Hematopoietic multipotent progenitor cell treated with erythropoietin and hydrocortisone succinate and interleukin-3 and kit ligand, for 6 days (in vitro differentiated cells): ENCODE measurements at places on chromosomes 12 and 14.

DNA sequence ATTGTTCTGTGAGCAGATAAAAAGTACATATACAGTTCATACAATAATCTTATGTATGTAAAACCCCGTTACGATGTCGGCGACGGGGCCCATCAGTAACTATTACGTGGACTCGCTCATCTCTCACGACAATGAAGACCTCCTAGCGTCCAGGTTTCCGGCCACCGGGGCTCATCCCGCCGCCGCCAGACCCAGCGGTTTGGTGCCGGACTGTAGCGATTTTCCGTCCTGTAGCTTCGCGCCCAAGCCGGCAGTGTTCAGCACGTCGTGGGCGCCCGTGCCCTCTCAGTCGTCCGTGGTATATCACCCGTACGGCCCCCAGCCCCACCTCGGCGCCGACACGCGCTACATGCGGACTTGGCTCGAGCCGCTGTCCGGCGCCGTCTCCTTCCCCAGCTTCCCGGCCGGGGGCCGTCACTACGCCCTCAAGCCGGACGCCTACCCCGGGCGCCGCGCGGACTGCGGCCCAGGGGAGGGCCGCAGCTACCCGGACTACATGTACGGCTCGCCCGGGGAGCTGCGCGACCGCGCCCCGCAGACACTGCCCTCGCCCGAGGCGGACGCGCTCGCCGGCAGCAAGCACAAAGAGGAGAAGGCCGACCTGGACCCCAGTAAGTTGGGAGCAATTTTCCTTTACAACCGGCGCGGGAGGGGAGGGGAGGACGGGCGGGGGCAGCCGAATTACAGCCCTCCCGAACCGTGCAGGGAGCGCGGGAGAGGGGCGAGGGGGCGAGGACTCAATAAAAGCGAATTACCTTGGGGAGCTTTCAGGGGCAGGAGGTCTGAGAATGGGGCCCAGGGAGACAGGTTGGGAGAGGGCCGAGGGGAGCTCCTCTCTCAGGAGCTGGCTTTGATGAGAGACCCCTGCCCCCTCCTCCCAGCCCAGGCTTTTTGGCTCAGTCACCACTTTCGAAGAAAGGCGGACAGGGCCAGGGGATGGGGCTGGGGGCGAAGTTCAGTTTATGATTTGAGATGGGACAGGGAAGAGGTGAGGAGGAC lies at the start of gene HOXC9:
HOXC9 (plus strand) TSS at position 46 of the 999 bp plus-strand sequence; CDS start at position 74, 28 bp downstream.
- DNase-seq: no peak

- peak; percentile 74 for DNase-seq
Measured at GRCh38 chr12:124605883-124606774, 38.7 kb upstream of the NCOR2 start.

DNA sequence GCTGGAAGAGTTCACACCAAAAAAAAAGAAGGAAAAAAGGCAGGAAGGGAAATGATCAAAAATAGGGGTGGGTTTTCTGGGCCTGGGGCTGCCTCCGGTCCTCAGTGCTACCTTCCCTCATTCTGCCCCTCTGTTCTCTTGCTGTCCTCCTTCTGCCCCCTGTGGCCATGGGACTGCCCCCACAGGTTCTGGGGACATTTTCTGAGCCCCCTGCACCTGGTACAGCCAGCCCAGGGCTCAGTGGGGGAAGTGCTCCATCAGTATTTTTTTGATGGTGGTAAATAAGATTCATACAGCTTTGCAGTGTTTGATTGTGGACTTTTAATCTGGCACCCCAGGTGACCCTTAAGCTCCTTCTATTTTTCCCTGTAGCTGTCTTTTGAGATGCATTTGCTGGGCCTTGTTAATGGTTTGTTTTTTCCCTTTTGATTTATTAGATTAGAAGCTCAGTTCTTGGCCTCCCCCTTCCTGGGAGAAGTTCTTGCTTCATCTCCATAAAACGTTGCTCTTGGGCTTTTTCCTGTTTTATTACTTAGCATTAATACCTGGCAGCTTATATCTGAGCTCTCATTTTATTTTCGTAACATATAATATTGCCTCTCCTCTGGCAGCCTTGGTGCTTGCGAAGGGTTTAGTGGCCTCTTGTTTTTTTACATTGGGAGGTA lies 43.1 kb downstream of the CHST11 start:
- no peak for DNase-seq

DNA sequence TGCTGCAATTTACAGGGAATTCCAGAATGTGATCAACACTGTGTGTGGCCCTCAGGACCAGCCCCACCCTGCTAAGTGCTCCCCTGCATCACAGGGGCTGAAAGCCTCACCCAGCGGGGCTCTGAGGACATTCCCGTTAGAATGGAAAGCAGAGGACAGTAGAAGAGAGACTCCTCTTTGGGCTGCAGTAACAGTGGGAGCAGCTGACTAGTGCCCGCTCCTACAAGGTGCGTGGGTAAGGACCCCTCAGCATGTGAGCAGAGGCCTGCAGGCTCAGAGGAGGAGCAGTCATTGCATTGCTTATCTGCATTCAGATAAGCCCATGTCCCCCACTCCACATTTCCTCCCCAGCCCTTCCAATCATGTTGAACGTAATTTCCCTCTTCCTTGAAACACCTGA lies 120.1 kb downstream of the ITPR2 start:
- DNase-seq: no peak

GRCh38 chr14:28966416-28967233 lies 200.0 kb downstream of the FOXG1 start:
- no peak for DNase-seq

DNA sequence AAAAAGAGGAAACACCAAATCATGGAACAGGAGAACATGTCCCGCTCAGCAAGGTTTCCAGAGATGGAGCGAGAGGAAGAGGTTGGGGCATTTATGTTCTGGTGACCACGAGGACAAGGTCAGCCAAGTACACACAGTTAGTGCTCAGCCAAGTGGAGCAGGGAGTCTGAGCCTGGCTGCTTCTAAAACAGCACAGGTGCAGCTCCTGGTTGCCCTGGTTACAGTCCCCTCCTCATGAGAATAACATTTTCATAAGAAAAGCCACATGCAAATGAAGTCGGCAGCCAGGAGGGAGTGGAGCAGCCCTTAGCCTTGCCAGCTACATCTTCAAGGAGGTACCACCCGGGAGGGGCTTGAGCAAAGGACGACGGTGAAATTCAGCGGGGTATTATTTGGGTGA lies 81.8 kb downstream of the NOS1 start:
- DNase-seq: no peak

- DNase-seq: peak; percentile 73
Measured at GRCh38 chr14:21229821-21230220, 39.4 kb downstream of the HNRNPC start.

DNA sequence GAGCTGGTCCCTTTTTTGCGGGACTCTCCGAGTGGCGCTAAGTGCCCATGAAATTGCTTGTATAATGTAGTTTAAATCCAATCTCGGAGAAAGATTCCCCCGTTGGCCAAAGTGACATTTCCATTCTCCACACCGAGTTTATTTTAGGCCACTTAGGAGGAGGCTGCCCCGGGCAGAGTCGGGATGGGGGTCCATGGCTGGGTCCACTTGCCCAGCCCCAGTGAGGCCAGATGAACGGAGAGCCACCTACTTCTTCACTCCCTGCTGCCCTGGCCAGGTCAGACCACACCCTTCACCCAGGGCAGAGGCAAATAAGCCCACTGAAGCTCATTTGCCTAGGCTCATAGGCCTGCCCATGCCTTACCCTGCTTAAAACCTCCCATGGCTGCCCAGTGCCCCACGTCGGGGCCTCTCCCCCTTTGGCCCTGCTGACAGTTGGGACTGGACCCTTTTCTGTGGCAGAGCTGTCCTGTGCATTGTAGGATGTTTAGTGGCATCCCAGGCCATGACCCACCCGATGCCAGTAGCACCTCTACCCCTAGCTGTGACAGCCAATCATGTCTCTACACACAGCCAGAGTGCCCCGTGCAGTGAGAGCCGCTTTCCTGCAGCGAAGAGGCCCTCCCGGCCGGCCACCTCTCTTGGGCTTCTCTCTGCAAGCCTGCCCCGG lies 51.3 kb downstream of the FAM222A start:
- no peak for DNase-seq

- DNase-seq: peak; percentile 55
Measured at GRCh38 chr14:39469094-39469710, 37.0 kb upstream of the FBXO33 start.

DNA sequence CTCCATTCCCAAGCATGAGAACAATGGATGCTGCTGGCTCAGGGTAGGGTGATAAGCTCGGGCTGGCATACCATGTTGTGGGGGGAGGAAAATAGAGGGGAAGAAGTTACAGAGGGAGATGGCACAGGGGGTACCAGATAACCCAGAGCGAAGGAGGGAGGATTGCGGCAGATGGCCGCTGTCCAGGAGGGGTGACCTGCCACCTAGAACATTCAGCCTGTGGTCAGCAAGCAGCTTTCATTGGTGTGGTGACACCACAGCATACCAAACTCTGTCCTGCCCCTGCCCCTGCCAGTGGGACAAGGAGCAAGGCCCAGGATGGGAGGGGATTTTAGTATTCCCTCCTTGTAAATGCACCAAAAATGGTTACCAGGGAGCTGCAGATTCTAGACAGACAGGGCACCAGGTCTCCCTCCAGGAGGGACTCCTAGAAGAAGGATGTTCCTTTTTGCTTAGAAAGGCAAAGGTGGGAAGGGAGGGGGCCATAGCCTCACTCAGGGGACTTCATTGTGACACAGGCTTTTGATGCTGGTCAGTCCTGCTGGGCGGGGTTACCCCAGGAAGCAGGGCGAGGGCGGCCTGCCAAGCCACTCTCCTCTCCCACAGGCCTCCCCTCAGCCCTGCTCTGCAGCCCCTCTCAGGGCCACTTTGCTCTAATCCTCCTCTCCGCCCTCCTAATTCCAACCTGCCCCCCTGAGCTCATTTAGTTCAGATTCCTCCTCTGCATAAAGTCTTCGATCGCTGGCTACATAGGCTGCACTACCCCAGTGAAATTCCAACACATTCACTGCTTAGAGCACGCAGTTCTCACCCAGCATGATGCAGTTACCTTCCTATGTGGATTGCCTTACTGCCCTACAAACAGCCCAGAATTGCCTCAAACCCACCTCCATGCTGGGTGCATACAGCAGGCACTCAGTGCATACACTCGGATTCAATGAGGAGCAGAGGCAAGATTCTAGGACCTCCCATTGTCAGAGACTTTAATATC lies 36.0 kb upstream of the PLEKHG6 start:
- no peak for DNase-seq

DNA sequence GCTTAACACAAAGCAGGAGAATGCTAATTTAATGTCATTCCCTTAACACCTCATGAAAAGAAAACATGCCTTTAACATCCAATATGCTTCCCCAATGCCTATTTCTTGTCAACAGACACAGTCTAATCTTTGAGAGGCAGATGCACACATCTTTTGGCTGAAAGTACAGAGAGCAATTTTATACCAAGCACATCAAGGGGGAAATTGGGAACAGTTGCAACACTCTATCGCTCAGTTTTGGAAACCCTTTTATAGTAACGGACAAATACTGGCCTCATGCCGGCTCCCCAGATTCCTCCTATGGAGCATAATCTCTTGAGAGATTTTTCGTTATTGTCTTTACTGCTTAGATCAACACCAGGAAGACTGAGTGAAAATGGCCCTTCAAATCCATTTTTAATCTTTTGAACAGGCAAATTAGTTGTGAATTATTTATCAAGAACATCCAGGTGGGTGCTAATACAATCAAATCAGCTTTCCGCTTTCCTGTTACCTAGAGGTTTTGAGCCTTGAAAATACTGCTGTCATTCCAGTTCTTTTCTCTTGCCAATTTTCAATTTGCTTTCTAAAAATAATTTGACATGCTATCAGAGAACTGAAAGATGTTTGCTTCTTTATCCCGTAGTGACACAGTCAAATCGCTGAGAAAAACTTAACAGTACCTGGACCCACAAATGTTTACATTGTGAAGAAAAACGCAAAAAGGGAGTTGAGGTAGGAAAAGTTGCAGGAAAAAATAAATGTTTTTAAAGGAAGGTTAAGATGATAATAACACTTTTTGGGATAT lies 60.7 kb upstream of the CAND1 start:
- no peak for DNase-seq

- DNase-seq: no peak
Measured at GRCh38 chr14:71183876-71184689, 276.8 kb downstream of the PCNX1 start.

DNA sequence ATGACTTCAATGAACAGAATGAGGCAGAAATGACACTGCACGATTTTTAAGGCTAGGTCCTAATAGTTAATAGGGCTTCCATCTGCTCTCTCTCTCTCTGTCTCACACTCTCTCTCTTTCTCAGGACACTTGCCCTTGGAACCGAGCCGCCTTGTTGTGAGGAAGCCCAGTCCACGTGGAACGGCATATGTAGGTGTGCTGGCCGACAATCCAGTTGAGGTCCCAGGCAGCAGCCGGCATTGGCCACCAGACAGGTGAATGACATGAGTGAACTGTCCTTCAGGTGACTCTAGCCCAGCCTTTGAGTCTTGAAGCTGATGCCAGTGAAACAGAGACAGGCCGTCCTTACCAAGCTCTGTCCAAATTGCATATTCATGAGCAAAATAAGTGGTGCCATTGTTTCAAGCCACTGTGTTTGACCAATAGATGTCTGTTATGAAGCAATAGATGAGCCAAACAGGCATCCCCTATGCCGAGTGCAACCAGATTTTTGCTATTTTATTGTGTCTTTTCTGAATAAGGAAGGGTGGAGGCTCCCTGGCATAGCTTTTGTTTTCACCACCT lies 217.5 kb upstream of the LHX5 start:
- no peak for DNase-seq
